ENCODE measurements at places on chromosomes 2 and 18. TPM values are rescaled to one million over a fixed set of nuclear protein-coding genes. Genes with fewer than 3 reads are reported as not detected.
A peak's percentile ranks its signal among the peaks of the same experiment; 100 is the strongest.

- no peak overlapping the region for H3K27ac ChIP-seq
- no peak overlapping the region for H3K4me3 ChIP-seq
- H3K27me3 ChIP-seq: no peaks in the 10 kb centered on the region
Measured at GRCh38 chr18:32366586-32367538, 103.8 kb downstream of the GAREM1 start.

IGFBP2 gene
- polyA plus RNA-seq: 261 TPM

- no peaks in the 10 kb centered on the region for H3K27me3 ChIP-seq
- H3K36me3 ChIP-seq: no peaks in the 10 kb centered on the region
- no peak overlapping the region for H3K27ac ChIP-seq
- H3K4me3 ChIP-seq: no peak overlapping the region
- DNase-seq: no peak
- no peaks in the 10 kb centered on the region for H3K4me1 ChIP-seq
Measured at GRCh38 chr2:145431181-145431951, 911.4 kb upstream of the ZEB2 start.

RRM2 gene
- 40.9 TPM for polyA plus RNA-seq

- no peak overlapping the region for H3K27ac ChIP-seq
- H3K27me3 ChIP-seq: no peaks in the 10 kb centered on the region
- peaks cover 38% of the 10 kb centered on the region for H3K36me3 ChIP-seq
- peaks cover 17% of the 10 kb centered on the region for H3K4me1 ChIP-seq
- no peak for DNase-seq
- H3K4me3 ChIP-seq: no peak overlapping the region
Measured at GRCh38 chr2:159737917-159738296, 25.6 kb downstream of the MARCHF7 start.

DNA sequence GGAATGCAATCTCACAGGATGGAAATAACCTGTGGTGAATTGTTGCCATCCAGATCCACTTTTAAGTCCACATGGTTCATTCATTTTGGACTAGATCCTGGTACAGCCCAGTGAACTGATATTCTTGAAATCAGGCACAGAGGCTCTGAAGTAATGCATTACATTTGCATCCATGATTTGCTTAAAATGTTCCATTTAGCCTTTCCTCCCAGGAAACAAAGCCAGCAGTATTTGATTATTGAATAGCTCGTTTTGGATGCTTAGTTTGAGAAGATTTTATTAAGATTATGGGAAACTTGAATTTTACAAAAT lies 995.8 kb upstream of the CDH2 start:
- H3K36me3 ChIP-seq: no peaks in the 10 kb centered on the region
- H3K27me3 ChIP-seq: no peaks in the 10 kb centered on the region

DNA sequence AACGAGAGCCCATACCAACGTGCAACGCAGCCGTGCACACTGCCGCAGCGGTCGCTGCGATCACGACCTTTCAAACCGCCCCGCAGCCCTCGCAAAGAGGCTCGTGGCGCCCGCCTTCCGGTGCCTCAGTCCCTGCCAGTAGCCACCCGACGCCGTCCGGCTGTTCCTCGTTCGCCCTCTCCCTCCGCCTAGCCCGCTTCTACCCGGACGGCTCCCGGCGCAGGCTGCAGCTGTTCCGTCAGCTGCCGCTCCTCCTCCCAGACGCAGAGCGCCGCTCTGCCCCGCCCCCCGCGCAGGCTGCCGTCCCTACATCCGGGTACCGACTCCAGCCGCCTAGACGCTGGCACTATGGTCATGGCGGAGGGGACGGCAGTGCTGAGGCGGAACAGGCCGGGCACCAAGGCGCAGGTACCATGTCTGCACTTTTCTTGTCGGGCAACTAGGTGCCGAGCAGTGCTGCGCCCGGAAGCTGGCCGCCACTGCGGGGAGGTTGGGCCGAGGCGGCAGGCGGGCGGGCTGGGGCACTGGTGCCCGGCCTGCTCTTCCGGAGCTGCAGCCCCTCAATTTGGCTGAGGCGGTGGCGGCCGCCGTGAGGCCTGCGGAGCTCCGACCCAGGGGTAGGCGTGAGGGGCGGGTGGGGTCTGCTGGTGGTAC lies at the start of gene MOB4:
Gene MOB4 (plus strand): TSS at position 328 of the 654 bp plus-strand sequence. CDS start 21 bp downstream, at position 349.
- H3K27me3 ChIP-seq: no peaks in the 10 kb centered on the region
- peaks cover 17% of the 10 kb centered on the region for H3K4me1 ChIP-seq
- H3K27ac ChIP-seq: peak within 1 kb of the TSS; percentile 78
- H3K4me3 ChIP-seq: peak within 1 kb of the TSS; percentile 38

DNA sequence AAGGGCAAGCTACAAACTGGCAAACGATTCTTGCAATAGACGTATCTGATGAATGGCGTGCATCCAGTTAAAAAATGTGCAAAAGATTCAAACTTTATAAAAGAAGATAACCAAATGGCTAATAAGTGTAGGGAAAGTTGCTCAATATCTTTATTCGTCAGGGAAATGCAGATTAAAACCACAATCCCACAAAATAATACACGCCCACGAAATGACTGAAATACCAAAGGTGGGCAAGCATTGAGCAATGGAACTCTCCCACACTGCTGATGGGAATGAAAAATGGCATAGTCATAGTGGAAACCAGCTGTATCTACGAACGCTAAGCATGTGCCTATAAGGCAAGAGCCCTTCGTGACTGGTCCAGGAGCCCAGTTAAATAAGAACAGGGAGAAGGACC lies 168.6 kb upstream of the SIX2 start:
- H3K27me3 ChIP-seq: no peaks in the 10 kb centered on the region
- H3K27ac ChIP-seq: no peak overlapping the region
- H3K4me1 ChIP-seq: no peaks in the 10 kb centered on the region
- no peak overlapping the region for H3K4me3 ChIP-seq
